Skin of body (tissue), 3 donors: ENCODE measurements at places on chromosomes 2 and 18.

- DNase-seq: peak; percentile 39
Measured at GRCh38 chr2:101517758-101518271, 42.9 kb upstream of the RFX8 start.

DNA sequence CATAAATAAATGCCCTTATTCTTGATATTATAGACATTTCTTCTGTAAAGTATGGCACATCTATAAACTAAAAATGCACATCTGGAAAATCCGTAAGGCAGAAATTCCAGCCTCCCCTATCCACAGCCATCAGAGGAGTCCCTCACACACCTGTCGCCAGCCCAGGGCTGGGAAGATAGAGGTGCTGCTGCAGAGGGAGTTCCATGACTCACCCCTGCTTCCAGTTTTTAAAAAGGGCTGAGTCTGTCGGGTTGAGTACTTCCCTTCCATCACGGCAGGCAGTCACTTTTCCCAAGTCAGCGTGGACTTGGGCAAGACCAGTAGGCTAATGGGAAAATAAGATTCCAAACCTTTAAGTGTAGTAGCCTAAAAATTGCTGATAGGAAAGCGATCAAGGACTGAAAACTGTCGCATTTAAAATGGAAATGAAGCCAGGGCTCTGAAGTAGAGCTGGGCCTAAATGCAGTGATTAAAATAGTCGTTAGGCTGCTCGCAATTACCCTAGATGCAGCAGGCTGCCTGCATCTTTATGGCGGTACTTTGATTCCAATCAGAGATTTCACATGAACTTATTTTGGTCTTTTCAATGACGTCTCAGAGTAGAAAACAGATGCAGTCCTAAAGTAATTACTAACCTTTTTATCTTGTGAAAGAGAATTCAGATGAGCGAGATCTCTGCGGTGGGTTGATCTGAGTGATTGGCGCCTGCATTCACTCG is 280.5 kb downstream of the AGAP1 start:
- DNase-seq: no peak

DNA sequence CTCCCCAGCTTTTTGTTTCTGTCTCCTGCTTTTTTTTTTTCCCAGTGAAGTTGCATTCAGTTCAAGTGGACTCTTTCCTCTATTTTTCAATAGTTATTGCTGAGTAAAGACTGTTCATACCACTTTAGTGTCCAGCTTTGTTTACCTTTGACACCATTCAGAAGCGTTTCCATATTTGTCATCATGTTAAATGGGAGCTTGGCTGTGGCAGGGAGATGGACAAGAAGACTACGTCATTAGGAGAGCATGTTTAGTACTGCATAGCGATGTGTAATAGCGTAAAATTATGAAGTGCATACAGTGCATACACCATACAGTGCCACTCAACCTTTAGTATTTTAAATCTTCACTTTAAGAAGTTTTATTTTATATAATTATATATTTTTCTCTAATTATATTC is 655.9 kb downstream of the DCC start:
- no peak for DNase-seq

DNA sequence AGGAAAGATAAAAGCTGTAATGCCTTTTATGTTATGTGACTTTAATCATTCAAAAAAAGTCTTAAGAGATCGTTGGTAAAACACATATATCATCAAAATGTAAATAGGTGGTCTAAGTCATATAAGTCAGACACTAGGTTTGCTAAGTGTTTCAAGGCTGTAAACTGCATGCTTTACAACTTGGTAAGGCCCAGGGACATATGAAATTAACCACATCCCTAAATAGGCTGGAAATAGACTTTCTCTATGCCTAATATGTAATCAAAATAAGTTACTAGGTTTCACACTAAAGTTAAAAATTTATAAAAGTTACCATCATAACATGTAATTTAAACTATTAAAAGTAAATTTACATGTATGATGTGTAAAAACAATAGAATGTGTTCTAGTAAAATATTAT is 946.3 kb upstream of the LRATD1 start:
- DNase-seq: no peak

DNA sequence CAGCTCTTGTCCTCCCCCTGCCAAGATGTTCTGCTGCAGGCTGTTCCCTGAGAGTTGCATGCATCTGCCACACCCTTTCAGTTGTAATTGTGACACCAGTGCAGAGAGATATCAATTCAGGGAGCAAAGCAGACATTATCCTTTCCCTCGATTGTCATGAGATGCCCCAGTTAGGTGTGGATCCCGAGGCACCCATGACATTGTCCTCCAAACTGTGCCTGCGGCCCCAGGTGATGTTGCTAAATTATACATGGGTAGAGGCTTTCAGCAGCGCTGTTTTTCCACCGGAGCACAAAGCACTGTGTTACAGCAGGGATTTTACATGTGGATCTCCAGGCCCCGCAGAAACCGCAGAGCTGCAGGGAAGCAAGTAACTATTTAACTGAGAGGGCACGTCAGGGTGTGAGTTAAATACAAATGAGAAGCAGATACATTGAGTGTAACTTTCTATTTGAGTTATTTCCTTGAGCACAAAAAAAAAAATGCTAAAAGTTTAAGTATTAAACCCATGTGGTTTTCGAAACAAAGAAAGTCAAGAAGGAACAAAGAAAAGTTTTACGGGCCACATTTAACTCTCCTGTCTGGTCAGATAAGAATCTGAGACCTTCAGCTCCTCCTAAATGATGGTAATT is 90.3 kb upstream of the BCL2L11 start:
- DNase-seq: peak; percentile 20

GRCh38 chr18:57754577-57755338 is 48.4 kb downstream of the ATP8B1 start:
- DNase-seq: no peak

DNA sequence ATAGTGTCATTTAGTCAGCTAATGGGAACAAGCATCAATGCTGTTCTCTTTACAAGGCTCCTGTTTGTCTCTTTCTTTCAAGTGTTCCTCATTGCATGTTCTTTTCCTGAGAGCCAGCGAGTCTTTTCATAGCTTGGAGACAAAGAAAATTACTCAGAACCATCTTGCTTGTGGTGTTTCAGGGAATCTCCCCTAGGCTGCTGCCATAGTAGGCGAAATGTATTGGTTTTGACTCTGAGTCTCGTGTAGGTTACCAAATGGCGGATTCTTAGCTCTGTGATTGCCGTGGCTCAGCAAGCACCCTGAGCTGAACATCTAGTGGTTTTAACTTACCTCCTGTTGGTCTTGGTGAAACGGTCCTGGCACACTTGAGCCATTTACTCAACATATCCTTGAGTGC is 68.7 kb downstream of the RHBDD1 start:
- DNase-seq: no peak
